Stimulated activated CD4-positive, alpha-beta T cell treated with anti-CD3 and anti-CD28 coated beads, Interleukin-2, amount 100 ng/mL, for 24 hours (primary cell): ENCODE measurements at places on chromosomes 4 and X.

DNA sequence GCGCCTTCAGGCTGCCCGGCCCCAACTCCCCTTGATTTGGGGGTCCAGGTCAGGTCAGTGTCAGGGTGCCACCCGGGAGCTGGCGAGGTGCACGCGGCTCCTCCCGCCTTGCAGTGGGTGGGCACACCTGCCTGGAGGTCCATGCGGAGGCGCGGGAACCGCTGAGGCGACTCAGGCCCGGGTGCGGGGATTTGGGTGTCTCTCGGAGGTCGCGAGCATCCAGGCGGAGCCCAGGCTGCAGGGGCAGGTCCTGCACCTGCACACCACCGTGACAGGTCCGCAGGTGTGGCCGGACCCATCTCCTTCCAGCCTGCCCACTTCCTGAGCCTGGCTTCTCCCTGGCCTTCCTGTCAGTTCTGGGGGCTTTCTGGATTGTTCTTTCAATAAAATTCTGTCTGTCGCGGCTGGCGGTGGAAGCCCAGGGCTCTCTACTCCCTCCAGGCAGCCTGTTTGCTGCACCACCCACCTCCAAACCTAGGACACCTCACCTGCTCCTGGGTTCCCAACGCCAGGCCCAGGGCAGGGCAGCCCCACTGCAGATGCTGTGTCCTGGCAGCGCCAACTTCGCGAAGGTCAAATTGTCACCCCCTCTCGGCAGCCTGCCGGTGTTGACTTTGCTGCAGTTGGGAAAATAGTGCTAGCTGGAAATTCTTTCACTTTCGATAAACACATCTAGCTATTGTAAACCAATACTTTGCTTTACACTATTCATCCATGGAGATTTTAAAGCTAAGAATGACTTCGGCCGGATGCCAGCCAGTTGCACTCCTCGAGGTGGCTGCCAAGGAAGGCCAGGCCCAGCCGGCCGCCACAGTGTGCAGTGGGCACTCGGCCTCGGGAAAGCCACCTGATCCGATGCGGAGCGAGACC is 35.9 kb downstream of the FGFRL1 start:
- no peak for DNase-seq

- no peak for DNase-seq
These were observed 57.7 kb downstream of the IL13RA2 start for GRCh38 chrX:114959729-114960128.

GRCh38 chrX:150765782-150766350 is 72.7 kb downstream of the MTMR1 start:
- DNase-seq = no peak

- no peak for DNase-seq
These were observed 329.9 kb downstream of the TECRL start for GRCh38 chr4:64079316-64079715.

DNA sequence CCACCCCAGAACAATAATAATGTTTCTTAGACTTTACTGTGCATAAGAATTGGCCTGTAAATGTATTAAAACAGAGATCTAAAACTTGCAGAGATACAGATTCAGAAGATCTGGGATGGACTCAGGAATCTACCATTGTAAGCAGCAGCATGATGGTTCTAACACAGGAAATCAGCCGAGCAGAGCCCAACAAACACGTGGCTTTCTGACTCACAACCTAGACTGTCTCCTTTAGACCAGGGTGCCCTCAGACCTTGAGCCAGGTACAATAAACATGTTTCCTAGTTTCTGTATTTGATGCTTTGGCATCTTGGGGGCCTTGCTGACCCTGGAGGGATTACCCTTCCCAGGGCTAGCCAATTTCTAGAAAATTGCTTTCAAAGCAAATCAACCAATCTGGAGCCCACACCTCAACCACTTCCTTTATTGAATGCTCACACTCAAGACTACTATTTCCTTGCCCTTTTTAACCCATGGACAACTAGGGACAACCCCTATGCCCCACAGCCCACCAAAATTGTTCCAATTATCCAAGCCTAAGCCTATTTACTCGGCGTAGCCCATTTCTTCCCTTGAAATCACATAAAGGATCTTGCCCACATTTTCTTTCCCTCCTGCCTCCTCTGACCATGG is 80.5 kb downstream of the TBC1D9 start:
- no peak for DNase-seq

DNA sequence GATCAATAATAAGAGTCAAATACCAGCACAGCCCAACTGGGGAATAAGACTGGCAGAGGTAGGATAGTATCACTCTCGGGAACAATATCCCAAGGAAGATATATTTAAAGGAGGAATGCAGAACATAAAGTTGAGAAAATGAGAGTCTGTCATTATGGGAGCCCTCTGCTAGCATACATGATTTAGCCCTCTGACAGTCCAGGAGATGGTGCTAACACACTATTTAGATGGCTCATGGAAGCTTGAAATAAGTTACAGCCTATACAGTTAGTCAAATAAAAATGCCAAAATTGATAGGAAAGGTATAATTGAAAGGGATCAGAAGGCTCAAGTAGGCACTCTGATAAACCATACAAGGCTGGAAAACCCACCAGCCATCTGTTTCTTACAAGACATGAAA is 201.0 kb upstream of the NEIL3 start:
- DNase-seq = no peak

DNA sequence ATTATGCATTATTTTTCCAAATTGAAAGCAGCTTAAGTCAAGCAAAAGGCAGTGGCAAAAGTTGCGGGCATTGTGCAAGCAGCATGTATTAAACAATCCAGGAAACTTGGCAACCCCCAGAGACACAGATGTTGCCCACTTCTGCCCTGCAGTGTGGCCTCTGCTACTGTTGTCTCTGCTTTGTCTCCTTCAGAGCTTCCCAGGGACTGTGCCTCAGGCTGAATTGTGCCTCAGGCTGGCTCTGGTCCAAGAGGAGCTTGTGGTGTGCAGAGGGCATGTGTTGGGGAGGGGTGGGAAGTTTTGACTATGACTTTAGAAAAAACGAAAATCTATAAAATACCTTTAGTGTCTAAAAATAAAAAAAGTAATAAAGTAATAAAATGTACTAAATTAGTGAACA is 201.4 kb downstream of the CCSER1 start:
- DNase-seq = no peak

- DNase-seq = no peak
These were observed 9.1 kb upstream of the XAGE2 start for GRCh38 chrX:52359614-52360232.

DNA sequence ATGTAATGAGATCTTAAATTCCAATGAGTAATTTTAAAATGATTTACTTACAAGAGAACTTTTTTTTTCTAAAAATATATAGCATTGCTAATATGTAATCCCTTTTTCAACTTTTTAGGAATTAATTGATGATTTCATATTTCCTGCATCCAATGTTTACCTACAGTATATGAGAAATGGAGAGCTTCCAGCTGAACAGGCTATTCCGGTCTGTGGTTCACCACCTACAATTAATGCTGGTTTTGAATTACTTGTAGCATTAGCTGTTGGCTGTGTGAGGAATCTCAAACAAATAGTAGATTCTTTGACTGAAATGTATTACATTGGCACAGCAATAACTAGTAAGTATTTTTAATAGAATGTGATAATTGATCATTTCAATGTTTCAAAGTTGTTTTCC is 113.2 kb downstream of the USP9X start:
- DNase-seq = no peak

GRCh38 chr4:147049946-147050345 is 104.3 kb upstream of the TTC29 start:
- DNase-seq = no peak

- no peak for DNase-seq
These were observed 128.1 kb downstream of the MID1 start for GRCh38 chrX:10492250-10492649.

GRCh38 chr4:40924096-40924792 is 174.5 kb downstream of the NSUN7 start:
- DNase-seq = peak; percentile 88

DNA sequence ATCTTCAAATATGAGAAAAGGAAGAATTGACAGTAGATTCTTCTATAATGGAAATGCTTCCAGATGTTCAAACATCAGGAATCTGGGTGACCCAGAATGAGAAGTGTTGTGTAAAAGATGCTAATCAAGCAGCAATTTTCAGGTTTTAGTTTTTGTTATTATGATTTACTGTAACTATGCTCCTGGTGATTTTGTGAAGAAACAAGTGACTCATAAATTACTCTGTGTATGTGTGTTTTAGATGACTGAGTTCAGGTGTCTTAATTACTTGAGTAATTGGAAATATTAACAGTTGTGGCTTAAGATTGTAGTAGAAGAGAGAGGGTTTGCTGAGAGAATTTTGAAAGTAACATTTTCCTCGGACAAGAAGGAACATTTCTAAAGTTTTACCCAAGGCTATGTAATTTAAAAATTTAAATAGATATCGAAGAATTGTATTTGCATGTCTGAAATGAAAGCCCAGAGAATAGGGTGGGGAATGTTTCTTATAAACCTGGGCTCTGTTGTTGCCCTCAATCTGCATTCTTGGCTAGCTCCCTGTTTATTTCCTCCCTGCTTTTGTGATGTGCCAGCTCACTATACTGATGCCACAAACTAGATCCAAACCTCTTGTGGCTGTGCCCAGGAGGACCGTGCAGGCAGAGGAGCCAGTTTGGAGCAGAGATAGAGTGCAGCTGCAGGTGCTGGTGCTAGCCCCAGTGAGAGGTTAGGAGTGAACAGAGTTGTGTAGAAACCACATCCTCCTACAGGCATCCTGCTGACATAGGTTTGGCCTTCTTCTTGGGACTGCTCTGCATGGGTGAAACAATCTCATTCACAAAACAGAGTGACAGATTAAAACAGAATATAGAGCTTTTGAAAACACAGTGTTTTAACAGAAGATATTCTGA is 25.4 kb upstream of the TNIP3 start:
- DNase-seq = peak; percentile 22

- no peak for DNase-seq
These were observed 207.8 kb upstream of the PCDH18 start for GRCh38 chr4:137740141-137740540.

DNA sequence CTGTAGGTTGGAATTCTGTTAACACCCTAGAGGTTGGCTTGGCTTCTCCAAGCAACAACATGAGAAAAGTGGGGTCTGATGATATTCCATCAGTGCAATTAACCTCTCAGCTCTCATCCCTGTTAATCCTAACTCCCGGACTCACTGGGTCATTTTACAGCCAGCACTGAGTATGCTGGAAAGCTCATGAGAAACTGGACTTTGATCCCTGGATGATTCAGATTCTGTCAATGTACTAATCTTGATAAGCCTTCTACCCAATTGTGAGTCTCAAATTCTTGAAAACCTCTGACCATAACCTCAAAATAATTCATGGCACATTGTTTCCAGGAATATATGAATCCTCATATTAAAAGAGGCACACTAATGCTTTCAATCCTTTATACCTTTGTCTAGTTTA is 244.3 kb upstream of the DCAF8L1 start:
- no peak for DNase-seq

GRCh38 chr4:152258804-152259708 is 276.8 kb downstream of the FBXW7 start:
- no peak for DNase-seq

DNA sequence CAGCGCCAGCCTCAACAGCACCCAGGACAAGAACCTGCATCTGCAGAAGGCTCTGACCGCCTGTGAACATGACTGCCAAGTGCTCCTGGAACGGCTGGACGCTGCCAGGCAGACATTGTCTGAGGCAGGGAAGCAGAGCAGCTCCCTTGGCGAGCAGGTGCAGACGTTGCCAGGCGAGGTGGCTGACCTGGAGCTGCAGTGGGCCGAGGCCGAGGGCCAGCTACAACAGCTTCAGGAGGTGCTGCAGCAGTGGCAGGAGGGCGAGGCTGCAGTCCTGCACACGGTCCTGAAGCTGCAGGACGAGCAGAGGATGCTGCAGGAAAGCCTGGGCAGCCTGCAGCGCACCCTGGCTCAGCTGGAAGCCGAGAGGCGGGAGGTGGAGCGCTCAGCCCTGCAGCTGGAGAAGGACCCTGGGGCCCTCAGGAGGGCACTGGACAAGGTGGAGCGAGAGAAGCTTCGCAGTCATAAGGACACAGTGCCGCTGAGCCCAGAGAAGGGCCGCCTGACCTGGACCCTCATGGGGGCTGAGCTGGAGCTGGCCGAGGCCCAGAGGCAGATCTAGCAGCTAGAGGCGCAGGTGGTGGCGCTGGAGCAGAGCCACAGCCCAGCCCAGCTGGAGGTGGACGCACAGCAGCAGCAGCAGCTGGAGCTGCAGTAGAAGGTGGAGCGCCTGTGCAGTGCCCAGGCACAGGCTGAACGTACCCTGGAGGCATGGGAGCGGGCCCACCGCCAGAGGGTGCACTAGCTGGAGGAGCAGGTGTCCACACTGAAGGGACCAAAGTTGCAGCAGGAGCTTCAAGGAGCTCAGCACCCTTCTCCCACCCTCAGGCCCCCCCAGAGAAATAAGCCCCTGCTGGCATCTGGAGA is 16.4 kb downstream of the SMIM10L2A start:
- DNase-seq = no peak

- DNase-seq = no peak
These were observed 154.5 kb downstream of the SPOCK3 start for GRCh38 chr4:167079762-167080161.

GRCh38 chr4:102809190-102809589 is 18.2 kb downstream of the UBE2D3 start:
- no peak for DNase-seq

- DNase-seq = no peak
These were observed 24.3 kb upstream of the TET2 start for GRCh38 chr4:105122350-105122749.

- DNase-seq = no peak
These were observed 9.9 kb upstream of the GPR101 start for GRCh38 chrX:137043736-137044135.

GRCh38 chrX:30865015-30865414 is 24.0 kb downstream of the TAB3 start:
- DNase-seq = peak; percentile 6

DNA sequence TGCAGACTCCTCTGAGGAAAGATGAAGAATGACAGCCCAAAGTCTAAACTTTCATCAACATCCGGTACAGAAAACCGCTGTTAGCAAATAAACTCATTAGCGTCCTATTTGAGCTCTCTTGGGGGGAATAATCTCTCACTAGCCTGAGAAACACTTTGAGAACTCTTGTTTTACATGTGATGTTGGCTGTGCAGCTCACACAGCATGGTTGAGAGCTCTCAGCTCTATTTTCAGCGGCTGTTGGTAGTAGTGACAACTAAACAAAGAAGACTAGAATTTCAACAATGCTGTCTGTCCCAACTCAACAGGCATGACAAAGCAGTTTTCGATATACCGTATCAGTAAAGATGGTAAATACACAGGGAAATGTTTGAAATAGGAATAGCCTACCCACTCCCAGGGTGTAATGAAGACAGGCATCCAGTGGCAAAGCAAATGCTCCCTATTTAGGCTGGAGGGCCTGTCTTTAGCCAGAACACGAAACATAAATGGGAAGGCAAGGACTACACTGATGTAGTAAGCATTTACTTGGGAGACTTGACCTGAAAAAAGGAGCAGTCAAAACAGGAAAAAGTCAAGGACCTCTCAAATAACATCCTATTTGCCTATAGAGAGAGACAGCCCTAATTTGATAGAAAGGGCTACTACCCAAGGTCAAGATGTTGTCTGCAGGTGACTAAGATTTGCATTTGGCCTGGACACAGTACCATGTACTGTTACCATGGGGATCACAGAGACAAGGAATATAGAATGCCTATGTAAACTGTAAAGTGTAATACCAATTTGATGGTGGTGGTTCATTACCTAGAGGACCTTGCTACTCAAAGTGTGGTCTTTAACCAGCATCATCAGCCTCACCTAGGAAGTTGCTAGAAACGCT is 60.4 kb downstream of the PPEF2 start:
- no peak for DNase-seq
